ENCODE measurements at places on chromosomes 3 and 15.
A peak's percentile ranks its signal among the peaks of the same experiment; 100 is the strongest.

DNA sequence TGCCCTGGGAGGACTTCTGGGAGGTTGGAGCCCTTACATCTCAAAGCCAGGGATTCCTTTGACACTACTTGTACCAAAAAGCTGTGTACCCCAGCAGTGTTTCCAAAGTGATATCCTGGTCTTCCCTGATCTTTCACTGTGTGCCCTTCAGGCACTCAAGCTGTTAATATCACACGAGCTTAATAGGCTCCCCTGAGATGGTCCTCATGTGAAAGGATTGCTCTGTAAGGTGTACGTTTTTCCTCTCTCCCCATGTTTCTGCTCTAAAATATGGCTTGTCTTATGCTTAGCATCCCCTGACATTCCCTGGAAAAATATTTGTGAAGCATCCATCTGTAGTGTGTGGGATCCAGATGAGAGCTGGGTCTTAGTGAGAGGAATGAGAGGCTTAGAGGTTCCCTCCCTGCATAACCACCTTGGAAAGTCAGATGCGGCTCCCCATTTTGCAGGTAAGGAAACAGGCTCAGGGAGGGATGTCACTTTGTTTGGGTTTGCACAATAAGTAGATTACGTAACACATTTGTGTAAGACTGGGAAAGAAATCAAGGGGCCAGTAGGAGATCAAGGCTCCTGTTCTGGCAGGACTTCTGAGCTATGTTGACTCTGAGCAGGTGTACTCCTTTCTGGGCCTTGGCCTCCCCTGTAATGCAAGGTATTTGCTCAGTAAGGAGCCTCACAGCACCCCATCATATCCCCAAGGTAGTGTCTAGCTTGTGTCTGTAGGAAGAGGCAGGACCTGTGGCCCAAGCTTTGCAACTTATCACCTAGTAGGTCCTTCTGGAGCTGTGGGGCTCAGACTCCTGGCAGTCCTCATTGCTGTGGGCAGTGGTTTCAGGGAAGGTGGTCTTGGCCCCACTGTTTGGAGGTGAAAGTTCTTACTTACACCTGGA is 667 bp upstream of the ACOX2 start:
- no peak for DNase-seq

GRCh38 chr15:90918835-90919234 is 13.5 kb downstream of the HDDC3 start:
- DNase-seq: no peak

- no peak for DNase-seq
Measured at GRCh38 chr3:14423197-14423743, 20.9 kb downstream of the SLC6A6 start.

DNA sequence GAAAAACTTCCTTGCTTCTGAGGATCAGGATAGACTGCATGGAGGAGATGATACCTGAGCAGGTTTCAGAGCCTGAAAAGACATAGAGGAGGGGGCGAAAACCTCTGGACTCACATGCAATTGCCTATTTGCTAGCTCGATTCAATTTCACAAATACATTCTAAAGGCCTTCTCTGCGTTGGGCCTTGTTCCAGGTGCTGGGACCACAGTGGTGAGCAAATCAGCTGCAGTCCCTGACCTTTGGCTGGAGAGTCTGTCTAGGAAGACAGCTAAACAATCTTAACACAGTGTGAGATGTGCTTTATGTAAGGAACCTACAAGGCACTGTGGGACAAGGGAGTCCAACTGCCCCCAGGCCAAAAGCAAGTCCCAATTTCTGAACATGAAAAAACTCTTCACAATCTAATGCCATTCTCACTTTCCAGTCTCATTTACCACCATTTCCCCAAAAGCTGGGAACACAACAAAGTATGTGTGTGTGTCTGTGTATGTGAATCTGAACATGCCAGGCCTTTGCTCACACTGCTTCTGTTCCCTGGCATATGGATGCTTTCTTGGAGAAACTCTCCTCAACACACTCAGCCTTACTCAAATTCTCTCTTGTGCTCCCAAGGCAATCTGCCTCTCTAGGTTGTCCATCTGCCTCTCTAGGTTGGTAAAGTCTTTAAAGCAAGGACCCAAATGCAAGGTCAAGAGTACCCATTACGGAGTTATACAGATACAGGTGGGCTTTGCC is 2.1 kb upstream of the PCCB start:
- no peak for DNase-seq

DNA sequence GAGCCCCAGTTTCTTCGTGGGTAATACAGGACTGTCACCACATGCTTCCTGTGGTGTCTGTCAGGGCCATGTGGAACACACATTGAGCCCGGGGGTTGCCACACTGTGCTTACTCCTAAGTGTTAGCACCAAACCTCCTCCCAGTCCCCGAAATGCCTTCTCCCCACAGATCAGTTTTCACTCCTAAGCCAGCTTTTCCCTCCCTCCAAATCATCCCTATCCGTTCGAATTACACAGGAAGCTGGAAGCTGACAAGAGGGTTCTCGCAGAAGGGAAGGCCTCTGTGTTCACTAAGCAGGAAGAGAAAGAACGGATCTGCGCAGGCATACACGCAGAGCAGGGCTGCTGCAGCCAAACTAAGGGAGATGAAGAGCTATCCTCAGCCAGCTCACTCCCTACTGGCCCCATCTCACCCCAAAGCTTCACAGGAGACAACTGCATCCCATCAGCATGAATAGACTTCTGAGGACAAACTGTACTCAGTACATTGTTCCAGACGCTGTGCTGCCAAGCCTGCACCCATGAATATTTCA is 32.3 kb downstream of the XXYLT1 start:
- DNase-seq: no peak

DNA sequence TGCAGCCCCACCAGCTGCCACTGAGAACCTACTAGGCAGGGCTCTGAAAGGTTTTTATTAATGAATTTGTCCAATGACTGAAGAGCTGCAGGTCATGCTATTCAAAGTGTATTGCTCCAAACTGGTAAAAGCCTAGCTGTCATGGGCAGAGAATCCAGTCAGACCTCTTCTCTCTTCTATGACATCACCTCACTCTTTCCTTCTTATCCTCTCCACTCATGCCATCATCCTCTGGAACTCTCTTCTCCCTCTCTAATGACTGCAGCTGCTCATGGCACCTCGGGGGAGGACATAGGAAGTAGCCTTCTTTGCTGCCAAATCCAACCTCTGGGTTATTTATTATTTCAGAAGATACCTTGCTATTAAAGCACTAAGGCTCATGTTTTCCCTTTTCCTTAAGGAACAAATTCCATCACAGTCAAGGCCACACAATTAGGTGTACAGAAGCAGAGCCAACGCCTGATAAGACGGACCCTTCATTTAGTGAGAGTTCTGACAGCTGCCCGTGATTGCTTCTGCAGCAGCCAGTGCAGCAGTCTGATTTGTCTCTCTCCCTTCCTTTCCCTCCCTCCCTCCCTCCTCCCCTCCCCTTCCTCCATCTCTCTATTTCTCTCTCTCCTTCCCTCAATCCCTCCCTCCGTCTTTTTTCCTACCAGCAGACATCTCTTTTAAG is 87.0 kb upstream of the ONECUT1 start:
- no peak for DNase-seq

DNA sequence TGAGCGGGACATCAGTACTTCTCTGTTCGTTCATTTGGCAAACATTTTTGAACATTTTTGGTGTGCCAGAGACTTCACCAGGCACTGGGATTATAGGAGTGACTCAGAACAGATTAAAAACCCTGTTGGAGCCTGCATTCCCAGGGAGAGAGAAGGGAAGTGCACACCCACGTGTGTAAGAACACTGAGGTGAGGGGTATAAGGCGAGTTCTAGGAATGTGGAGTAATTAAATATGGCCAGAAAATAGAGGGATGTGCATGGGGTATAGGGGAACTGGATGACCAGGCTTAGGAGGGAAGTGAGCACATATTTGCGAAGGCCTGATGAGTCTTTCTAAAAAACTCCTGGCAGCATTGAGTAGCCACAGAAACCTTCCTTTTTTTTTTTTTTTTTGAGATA is 401.2 kb upstream of the C2CD4B start:
- DNase-seq: no peak

GRCh38 chr3:51275111-51275805 is 109.8 kb upstream of the MANF start:
- DNase-seq: no peak

DNA sequence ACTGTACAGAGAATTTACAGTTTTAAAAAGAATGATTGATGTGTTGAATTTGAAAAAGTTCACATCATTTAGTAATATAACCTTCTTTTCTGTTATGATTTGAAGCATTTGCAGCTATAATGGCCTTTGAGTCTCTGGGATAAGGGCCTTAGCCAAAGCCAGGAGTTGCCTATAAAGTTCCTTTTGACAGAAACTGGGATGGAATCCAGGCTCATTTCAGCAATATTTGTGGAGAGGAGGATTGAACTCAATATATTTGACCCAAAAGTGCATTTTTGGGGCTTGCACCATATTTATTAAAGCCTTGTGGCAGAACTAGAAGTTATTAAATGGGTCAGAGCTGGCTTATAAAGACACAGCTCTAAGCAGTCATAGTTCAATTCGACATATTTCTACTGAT is 348.7 kb upstream of the EPHA3 start:
- DNase-seq: no peak

- no peak for DNase-seq
Measured at GRCh38 chr3:179840985-179841384, 188.1 kb downstream of the USP13 start.

DNA sequence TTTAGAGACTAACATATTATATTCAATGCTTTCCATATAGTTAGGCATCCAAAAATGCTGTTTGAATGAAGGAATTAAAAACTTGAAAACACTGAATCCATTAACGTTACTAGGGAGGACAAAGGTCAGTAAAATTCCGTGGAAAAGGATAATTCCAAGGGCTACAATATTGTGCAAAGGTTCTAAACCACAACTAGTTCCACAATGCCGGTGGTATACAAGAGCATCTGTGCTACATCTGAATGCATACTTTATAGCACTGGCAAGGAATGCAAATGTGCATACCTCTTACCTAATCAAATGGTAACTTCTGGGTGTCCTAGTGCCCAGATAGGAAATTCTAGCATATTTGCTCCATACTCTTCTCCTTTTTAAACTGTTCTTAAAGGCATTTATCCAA is 2.2 kb downstream of the ICE2 start:
- DNase-seq: no peak

- DNase-seq: no peak
Measured at GRCh38 chr3:159764490-159765029, 224.1 kb upstream of the IL12A start.

GRCh38 chr3:25782938-25783660 is at the start of gene NGLY1:
NGLY1 (minus strand) TSS chr3:25783443; CDS start chr3:25783390, 53 bp downstream.
- peak; percentile 79 for DNase-seq

DNA sequence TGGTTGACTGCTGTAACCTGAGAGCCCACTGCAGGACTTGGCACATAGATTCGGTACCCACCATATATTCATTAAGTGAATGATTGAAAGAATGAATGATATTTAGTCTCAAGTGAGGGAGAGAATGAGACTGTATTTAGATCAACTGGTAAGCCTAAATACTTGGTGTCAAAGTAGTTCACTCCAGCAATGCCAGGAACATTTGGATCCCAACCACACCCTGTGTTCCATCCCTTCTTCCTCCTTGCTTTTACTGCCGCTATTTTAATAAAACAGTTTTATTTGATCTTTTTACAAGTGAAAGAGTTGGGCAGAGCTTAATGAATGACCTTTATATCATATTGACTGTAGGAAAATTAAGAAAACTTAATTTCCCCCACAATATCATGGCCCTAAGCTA is 473.6 kb upstream of the CBLB start:
- no peak for DNase-seq

DNA sequence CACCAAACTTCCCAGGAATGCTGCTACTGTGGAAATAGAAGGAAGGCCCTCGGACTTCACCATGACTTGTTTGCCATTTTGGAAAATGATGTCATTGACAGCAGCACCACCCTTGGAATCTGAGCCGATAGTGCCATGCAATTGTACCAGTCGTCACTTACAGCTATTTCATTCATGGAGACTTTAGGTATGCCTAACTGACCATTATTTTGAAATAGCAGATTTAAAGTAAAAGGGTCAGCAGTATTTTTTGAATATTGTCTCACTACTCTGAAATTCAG is 66.0 kb upstream of the ARL8B start:
- no peak for DNase-seq

DNA sequence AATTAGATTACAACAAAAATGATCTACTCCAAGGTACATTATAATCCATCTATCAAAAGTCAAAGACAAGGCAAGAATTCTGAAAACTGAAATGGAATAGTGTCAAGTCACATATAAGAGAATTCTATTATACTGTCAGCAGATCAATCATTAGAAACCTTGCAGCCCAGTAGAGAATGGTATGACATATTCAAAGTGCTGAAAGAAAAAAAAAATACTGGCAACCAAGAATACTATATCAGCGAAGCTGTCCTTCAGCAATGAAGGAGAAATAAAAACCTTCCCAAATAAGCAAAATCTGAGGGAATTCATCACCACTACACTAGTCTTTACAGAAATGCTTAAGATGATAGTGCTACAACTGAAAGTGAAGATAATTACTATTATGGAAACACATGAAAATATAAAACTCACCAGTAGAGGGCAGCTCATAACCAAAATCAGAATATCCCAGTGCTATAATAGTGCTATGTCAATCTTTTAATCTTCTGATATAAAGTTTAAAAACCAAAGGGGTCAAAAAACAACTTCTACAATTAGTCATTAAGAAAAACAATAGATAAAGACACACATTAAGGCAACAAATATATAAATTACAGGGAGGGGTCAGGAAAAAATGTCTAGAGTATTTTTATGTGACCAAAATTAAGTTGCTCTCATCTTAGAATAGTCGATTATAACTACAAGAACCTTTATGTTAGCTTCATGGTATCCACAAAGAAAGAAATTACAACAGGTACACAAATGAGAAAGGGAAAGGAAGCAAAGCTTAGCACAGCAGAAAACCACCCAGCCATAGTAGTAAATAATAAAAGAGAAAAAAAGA is 190.7 kb upstream of the CNTN6 start:
- no peak for DNase-seq

- no peak for DNase-seq
Measured at GRCh38 chr3:28406241-28406640, 57.6 kb upstream of the AZI2 start.

- DNase-seq: no peak
Measured at GRCh38 chr3:35785234-35785888, 146.0 kb downstream of the ARPP21 start.

DNA sequence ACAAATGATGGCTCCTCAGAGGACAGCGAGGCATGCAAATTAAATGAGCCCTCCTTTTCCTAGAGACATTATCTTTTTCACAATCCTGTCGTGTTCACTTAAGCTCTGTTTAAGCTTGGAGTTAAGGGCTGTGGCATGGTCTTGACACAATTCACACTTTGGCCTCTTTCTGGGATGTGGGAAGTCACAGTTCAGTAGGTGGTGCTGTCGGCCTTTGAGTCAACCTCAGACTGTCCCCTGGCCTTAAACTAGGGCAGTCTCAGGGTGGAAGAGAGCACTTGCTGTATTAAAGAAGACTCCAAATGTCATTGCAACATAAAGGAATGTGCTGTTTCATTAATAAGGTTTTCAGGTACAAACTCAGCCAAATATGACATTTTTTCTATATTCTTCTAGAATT is 351.0 kb downstream of the MCTP2 start:
- no peak for DNase-seq

GRCh38 chr3:157956850-157957249 is 149.4 kb downstream of the SHOX2 start:
- DNase-seq: no peak
